Stimulated activated naive CD4-positive, alpha-beta T cell treated with Interleukin-2 at 50 U/mL for 16 hours (primary cell): ENCODE measurements at places on chromosomes 7 and 10.

GRCh38 chr7:151167197-151167961 lies at the start of gene GBX1:
GBX1 (minus strand) TSS chr7:151167694; CDS start chr7:151167548, 146 bp downstream.
- no peak for DNase-seq

GRCh38 chr7:151249732-151250072 lies 1.2 kb upstream of the SMARCD3 start:
- DNase-seq: no peak

DNA sequence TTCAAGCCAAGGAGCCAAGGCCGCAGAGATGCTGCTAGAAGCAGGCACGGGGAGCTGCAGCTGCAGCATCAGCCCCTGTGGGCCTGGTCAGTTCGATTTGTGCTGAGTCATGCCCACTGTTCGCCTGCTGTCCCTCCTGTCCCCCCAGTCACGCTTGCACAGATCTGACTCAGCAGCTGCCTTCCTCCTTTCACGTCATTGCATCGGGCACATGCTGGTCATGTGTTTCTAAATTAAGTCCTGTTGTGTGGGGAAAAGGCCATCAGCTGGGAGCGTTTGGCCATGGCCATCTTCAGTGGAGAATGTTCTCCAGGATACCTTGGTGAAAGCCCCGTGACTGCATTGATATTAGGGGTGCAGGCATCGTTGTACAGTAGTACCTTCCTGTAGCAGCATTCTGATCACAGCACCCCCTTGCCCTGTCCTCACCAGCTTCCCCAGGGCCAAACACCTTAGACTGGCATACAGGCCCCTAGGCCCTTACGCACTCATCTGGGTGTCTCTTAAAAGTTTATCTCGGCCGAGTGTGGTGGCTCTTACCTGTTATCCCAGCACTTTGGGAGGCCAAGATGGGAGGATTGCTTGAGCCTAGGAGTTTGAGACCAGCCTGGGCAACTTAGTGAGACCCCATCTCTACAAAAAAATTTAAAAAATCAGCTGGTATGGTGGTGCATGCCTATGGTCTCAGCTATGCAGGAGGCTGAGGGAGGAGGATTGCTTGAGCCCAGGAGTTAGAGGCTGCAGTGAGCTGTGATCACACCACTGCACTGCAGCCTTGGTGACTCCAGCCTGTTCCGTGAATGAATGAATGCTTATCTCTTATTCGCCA lies 23.2 kb downstream of the POR start:
- no peak for DNase-seq

DNA sequence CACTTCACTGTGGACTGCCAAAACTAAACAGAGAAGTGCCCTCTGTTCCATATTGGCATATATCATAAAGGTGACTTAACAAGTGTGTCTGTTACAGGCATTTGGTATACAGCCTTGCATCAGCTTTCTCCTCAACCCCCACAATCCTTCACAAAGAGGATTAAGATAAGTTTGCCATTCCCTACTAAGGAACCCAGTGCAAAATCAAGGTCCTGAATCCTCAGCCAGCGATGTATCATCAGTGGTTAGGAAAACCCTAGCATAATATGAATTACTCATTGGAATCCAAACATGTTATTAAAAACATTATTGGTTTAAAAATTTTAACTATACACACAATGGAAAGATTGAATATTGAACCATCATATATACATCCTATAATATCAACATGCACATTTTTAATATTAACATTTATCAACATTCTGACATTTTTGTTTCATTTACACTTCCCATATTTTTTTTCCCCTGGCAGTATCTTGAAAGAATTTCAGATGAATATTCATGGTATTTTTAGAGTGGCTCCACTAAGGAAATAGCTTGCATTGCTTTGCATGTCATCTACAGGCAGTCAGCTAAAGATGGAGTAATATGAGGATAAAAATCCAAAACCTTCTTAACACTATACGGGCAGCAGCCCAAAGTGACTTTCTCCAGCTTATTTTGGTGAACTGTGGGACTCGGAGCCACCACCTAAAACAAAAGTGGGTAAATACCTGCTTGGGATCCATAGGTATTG lies 215.6 kb upstream of the CHRM2 start:
- DNase-seq: no peak

GRCh38 chr7:133051066-133051465 lies 30.8 kb downstream of the CHCHD3 start:
- no peak for DNase-seq
